ENCODE measurements at places on chromosomes 6 and 20.

GRCh38 chr20:6008254-6008653 is 45.6 kb downstream of the LRRN4 start:
- DNase-seq = no peak

DNA sequence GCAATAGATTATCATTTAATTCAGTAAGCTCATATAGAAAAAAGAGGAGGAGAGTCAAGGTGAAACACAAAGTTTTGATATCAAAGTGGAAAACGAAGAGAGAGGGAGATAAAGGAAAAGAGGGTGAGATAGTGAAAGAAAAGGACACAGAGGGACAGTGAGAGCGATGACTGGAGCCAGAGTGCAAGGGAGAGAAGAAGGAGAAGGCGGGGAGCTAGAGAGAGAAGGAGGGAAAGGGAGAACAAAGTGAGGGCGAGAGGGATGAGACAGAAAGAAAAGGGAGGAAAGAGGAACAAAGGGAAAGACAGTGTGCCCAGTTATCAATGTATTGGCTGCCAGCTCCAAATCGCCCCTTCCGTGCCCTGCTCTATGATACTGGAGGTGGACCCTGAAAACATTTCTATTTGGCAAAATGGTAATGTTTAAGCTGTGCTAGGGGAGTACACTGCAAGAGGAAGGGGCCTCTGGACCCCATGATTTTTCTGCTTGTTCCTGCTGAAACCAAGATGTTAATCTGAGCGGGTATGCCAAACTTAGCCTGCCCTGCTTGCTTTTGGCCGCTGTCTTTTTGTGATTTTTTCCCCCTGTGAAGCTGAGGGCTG is 27.8 kb downstream of the GPX5 start:
- DNase-seq = no peak

- DNase-seq = no peak
These were observed 306.9 kb downstream of the DHX35 start for GRCh38 chr20:39268981-39269461.

DNA sequence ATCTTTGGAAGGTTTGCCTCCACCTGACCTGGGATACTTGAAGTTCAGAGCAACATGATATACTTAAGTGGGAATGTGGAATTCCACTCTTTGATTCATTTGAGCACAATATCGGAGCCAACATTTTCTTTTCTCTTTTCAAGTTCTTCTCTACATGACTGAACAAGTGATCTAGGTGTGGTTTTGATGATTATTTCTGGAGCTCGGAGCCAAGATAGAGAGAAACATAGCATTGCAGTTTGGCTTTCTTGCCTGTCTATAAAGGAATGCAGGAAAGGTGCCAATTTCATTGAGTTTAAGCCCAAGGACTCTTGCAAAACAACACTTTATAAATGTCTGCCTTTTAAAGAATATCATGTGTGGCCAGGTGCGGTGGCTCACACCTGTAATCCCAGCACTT is 124.2 kb upstream of the FAM83B start:
- no peak for DNase-seq

DNA sequence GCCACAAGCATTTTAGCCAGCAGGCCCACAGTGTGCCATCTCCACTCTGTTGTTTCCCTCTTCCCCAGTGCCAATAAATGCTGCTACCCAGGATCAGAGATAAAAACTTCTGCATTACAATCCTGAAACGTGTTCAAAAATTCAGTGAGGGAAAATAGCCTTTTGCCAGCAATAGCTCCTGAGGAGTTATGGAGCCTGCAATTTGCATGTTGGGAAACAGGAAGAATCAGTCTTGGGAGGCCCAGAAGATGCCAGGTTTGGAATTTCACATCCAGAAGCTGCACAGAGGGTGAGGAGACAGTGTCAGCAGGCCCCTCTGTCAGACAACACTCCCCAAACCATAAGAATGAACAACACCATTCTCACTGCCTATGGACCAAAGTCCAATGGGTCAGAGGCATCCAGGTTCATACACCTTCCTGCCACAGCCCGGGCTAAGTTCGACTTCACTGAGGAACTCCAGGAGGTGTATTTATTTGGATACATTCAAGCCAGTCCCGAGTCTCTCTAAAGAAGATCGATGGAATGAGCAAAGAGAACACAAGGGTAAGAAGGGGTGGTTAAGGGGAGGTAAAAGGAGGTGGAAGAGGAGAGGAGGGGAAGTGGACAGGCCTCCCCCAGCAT is 20.8 kb downstream of the RRBP1 start:
- DNase-seq = no peak

- no peak for DNase-seq
These were observed 218.5 kb downstream of the SIM1 start for GRCh38 chr6:100246206-100246605.

DNA sequence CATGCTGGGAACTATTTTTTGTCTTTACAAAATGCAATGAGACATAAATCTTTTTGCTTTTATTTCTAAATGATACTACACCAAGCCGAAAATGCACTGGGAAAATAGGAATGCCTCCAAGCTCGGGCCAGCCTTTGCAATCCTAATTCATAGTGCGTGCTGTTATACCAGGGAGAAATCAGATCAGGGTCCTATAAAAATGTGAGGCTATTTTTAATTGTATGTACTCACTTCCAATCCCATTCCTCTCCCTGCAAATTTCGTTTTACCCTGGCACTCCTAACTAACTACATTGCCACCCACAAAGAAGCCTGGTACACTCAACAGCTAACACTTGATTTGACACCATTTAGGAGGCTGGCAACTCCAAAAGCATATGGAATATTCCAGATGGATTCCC is 350.6 kb upstream of the ZFP64 start:
- no peak for DNase-seq

DNA sequence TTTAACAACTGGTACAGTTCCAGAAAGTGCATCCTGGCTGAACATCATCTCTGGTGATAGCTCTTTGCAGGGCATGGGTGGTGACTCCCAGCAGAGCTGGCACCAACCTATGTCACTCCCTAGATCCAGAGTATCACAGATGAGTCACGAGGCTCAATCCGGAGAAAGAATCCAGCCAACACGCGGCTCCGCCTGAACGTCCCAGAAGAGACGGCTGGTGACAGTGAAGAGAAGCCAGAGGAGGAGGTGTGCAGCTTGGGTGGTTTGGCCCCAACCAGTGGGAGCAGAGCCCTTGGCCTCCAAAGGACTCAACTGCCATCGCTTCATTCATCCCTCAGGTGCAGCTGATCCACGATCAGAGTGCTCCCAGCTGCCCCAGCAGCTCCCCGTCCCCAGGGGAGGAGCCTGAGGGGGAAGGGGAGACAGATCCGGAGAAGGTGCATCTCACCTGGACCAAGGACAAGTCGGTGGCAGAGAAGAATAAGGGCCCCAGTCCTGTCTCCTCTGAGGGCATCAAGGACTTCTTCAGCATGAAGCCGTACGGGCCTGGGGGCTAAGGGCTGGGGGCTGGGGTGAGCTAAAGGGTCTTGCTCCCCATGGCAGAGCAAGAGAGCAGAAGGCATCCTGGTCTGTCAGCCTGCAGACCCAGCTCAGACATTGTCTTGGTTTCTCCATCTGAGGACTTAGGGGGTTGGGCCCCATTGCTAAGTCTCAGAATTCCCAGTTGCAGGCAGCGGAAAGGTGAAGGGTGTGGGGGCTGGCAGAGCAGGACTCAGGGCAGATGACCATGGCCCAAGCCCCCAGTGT is 27.2 kb downstream of the SLC12A5 start:
- no peak for DNase-seq

Data from stimulated activated CD4-positive, alpha-beta T cell treated with anti-CD3 and anti-CD28 coated beads, Interleukin-15, amount 100 ng/mL, for 1 hour (primary cell).